ENCODE measurements at places on chromosomes 5 and 9.

GRCh38 chr9:16082796-16083195, 530.0 kb downstream of the CCDC171 start:
- DNase-seq = no peak

- no peak for DNase-seq
Observed at GRCh38 chr5:120151181-120151580, 312.9 kb upstream of the PRR16 start.

DNA sequence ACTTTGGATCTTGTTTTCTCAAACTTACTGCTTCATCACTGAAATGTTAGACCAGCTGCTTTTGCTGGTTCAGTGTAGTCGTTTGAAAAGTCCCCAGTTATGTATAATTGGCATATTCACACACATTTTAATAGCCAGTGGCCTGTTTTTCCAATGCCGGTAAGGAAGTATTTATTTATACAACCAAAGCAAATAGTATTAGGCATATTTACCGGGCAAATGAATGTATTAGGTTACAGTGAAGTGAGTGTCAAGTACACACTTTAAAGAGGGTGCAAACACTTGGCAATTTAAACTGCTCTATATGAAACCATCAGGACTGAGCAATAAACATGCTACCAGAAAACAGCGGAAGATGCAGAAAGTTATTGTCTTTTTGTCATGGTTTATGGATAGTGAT, 242.9 kb downstream of the MCTP1 start:
- DNase-seq = no peak

DNA sequence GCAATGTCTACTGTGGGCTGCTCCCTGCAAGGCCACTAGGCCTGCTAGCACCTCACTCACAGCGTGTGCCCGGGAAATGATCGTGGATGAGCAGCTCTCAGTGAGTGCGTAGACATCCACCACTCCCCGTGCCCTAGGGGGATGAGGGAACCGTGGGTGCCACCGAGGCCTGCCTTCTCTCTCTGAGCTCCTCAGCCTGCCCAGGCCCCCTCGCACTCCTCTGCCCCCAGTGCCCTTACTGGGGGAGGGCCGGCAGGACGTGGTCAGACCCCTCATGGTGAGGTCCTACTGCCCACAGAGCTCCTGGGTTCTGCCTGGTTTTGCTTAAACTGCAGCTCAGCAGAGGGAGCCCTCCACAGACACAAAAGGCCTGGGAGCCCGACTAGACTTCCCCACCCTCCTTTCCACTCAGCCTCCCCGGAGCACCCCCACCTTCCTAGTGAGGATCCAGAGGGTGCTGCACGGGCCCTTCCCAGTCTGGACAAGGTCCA, 220.0 kb downstream of the CACNA1B start:
- no peak for DNase-seq

GRCh38 chr5:137735555-137736284, at the start of gene KLHL3:
KLHL3 (minus strand) TSS chr5:137736089; CDS start chr5:137735646, 443 bp downstream.
- peak; percentile 22 for DNase-seq

DNA sequence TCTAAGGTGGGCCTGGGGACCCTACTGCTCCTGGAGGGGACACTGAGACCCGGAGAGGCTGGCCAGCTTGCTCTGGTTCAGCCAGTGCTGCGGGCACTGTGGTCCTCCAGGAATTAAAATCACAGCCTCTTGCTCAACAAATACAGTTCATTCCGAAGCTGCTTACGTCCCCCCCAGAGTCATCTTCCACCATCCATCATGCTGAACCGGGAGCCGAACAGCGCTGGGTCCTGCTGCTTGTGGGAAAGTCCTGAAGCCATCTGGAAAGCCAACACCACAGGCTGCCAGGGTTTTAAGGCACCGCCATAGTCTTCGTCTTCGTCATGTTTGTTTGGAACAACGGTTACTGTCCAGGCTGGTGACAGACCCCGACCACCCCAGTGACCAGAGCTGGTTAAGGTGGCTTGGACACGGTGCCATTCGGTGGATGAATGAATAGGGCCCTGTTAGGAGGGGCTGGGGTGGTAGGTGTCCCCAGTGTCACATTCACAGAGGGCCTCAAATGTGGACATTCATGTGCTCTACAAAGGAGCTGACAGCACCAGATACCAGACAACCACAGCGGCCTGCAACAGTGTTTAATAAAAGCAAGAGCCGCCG, 81.6 kb upstream of the PHYKPL start:
- DNase-seq = no peak

GRCh38 chr9:116544896-116545295, 142.2 kb upstream of the TRIM32 start:
- DNase-seq = no peak

DNA sequence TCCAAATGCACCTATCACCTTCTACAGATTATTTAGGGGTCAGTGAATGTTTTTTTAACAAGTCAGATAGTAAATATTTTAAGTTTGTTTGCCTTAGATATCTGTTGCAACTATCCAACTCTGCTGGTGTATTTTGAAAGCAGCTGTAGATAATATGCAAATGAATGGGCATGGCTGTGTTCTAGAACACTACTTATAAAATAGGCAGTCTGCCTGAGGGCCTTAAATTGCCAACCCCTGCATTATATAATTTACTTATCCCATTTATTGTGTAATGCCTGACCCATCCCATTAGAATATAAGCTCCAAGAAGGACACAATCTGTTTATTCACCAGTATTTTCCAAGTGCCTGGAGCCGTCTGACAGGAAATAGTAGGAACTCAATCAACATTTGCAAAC, 149.0 kb downstream of the TTC39B start:
- DNase-seq = no peak

GRCh38 chr9:134263596-134263995, 62.7 kb upstream of the RXRA start:
- no peak for DNase-seq

DNA sequence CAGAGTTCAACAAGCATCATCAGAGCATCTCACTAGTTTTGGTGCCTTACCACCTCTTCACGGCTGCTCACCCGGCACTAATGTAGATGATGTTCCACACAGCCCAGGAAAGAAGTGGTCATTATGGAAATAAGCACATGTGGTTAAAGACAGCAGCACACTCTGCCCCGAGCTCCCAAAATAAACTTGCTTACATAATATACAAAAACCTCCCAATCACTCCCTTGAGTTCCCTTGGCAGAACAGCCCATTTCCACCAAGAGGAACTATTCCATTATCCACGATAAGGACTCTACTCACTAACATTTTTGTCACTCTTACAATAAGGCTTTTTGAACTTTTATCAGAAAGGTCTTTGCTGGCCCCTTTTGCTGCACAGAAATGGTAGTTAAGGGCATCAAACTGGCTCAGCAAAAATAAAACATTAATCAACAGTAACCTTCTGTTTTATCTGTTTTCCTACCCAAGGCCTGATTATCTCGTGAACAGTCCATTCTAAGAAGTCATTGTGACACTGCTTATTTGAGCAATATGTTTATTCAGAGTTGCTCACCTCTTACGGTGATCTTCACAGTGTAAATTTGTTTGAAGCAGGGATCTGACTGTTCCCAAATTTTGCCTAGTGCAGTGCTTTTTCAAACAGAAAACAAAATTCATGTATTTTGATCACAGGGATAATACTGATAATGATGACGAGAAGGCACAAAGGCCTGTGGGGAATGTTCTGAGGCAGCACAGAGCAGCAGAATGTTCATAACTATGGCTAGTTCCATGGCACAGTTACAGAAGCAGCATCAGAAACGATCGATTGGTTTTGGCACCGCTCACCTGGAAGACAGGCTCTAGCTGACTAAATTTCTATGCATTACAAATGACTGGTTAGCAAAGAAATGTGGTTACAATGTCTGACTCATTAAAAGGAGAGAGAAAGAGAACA, 399.8 kb upstream of the PIK3R1 start:
- DNase-seq = no peak

DNA sequence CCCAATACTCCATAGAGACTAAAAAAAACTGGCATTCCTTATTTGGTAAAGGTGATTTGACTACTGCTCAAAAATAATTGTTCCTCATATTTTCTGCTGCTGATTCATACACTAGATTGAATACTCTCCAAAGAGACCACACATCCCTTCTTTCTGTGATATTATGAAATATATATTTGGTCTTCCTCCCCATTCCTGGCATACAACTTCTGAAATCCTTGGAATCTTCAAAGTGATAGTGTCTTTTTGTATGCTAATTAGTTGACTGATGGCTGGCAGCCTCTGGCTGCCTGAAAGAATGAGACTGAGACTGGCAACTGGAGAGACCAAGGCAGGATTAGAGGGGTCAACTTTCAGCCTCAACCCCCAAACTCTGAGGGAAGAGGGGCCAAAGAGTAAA, 348.0 kb upstream of the RFX3 start:
- DNase-seq = no peak

GRCh38 chr5:167802755-167803431, 488.6 kb upstream of the WWC1 start:
- no peak for DNase-seq

GRCh38 chr5:16178745-16179372, 732 bp downstream of the MARCHF11 start:
- DNase-seq = no peak

GRCh38 chr5:159581502-159582249, 251.4 kb upstream of the IL12B start:
- DNase-seq = no peak

GRCh38 chr9:105318729-105319191, 74.3 kb downstream of the SLC44A1 start:
- DNase-seq = no peak

GRCh38 chr5:150078802-150079689, 7.3 kb downstream of the CSF1R start:
- DNase-seq = no peak

DNA sequence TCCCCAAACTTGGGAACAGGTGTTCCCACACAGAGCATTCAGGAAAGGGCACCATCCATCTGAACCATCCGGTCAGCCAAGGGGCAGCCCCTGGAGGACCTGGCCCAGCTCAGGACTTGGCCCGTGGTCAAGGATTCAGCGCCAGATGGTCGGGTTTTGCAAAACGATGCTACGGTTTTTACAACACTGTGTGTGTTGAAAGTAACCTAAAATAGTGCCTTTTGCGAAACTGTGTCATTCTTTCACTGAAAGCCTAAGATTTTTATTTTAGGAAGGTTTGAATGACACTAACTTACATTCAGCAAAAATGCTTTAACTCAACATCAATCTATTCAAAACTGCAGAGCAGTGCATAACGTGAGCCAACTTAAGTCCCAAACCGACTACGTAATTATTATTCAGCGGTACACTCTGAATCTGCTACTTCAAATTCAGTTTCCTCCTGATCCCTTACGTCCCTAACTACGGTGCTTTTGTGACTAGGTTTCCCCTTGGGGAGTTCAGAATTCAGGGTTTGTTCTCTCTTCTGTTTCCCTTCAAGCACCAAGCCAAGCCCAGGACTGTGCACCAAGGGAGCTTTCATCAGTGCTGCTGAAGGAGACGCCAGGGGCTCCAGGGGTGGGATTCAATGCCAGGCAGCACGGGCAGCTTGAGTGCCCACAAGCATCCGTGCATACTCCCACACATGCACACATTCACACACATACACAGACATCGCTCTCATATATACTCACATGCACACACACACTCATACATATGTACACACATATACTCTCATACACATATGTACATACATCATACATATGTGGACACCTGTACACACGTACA, 25.8 kb downstream of the LPCAT1 start:
- DNase-seq = no peak

DNA sequence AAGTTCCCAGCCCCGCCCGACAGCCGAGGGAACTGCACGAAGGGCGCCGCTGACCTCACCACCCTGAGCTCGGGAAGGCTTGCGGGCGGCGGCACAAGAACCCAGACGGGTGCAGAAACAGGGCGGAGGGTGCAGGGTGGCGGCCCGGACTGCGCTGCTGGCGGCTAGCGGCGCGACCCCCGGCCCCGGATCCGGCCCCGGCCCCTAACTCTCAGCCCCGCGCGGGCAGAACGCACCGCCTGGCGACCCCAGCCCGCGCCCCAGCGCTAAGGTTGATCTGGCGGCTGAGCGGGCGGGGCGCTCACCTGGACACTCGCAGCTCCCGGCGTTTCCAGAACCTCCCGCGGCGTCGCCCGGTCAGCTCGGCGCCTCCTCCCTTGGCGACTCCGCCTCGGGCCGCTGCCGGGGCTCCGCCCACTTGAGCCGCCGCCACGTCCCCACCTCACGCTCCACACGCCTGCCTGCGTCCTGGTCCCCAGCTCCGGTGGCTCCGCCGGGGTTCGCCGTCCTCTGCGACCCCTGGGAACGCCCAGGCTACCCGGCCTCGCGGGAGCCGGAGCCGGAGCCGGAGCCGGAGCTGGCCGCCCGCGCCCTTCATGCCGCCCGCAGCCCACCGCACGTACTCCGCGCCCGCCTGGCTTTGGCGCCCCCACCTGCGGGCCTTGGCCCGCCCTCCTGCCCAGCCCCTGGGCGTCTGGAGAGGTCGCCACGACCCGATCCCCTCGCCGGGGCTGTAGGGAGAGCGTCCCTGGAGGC, at the start of gene P4HA2:
Gene P4HA2, minus strand, starts transcription at position 369 of the 756 bp plus-strand sequence. CDS start 9,227 bp downstream, outside the sequence.
- no peak for DNase-seq

- DNase-seq = no peak
Observed at GRCh38 chr5:60578315-60578714, 121.7 kb downstream of the DEPDC1B start.

GRCh38 chr9:121699571-121700164, 48.2 kb downstream of the DAB2IP start:
- no peak for DNase-seq

DNA sequence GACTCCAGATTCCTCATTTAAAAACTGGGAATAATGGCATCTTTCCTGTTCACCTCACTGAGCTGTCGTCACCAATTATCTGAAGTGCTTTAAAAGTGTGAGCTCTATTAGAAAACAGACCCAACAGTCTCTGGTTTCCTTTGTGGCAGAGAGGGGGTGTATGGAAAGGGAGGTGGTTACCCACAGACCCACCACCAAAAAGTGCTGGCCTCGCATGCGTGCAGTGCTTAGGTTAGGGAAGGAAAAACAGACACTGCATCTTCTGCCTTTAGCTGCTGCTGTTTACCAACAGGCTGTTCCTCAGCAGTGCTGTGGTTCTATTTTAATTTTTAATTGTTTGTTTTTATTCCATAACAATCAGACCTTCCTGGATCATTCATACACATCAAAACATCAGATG, 249.6 kb downstream of the PIK3R1 start:
- no peak for DNase-seq

GRCh38 chr5:83844449-83845068, 123.9 kb upstream of the HAPLN1 start:
- DNase-seq = no peak

DNA sequence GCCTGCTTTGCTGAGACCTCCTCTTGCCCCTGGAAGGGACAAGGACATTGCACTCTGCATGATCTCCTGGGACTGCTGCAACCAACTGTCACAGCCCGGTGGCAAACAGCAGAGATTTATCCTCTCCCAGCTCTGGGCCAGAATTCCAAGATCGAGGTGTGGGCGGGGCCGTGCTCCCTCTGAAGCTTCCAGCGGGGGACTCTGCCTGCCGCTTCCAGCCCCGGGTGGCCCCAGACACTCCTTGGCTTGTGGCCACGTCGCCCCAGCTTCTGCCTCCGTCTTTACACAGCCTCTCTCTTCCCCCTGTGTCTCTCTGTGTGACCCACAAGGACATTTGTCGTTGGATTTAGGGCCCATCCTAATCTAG, 67.1 kb downstream of the COL5A1 start:
- no peak for DNase-seq

GRCh38 chr5:176712546-176713304, 65.4 kb downstream of the TSPAN17 start:
- DNase-seq = no peak

GRCh38 chr5:173866858-173867679, 21.1 kb upstream of the CPEB4 start:
- no peak for DNase-seq

All from activated naive CD4-positive, alpha-beta T cell (primary cell).